Stimulated activated CD4-positive, alpha-beta T cell treated with anti-CD3 and anti-CD28 coated beads, Interleukin-1b, Interleukin-23, amount 100 ng/mL, for 24 hours (primary cell): ENCODE measurements at places on chromosomes 13 and 19.

DNA sequence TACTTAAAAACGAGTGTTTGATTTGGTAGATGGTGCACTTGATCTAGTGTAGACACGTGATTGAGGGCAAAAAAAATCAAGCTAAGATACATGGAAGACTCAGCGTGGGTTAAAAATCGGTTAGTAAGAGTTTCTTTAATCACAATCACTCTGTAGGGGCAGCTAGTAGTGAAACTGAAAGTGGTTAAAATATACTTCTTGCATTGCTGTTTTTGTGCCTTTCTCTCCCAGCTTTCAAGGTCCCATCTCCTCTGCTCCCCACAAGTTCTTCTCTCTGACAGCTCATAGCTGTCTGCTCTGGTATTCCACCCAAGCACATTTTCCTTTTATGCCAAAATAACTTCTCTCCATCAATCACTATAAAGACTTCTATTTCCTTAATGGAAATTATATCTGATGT is 1089.7 kb downstream of the EFNB2 start:
- no peak for DNase-seq

- no peak for DNase-seq
Observed at GRCh38 chr19:42069619-42070351, at the start of gene GRIK5. Gene GRIK5 (minus strand): TSS chr19:42070206. CDS start chr19:42065770, 4,436 bp downstream.

GRCh38 chr13:93547886-93548285 is 321.3 kb downstream of the GPC6 start:
- no peak for DNase-seq

- DNase-seq: no peak
Observed at GRCh38 chr13:59641261-59641660, 522.5 kb downstream of the DIAPH3 start.

DNA sequence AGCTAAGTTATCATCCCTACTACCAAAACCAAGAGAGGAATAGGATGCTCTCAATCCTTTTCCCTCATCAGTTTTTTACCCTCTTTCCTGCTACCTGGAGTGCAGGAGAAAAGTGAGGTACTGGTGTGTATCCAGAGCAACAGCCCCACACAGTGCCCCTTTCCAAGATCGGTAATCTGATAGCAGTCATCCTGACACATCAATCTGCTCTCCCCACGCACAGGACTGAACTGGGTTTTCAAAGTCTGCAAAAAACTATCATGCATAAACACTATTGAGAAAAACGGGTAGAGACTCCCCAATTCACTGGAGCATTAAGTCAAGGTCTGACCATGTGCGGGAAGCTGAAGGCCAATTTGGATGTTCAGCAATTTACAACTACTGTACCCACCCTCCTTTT is 284.8 kb downstream of the RBM26 start:
- DNase-seq: no peak

- DNase-seq: no peak
Observed at GRCh38 chr13:113112893-113113845, 7.6 kb downstream of the F7 start.

DNA sequence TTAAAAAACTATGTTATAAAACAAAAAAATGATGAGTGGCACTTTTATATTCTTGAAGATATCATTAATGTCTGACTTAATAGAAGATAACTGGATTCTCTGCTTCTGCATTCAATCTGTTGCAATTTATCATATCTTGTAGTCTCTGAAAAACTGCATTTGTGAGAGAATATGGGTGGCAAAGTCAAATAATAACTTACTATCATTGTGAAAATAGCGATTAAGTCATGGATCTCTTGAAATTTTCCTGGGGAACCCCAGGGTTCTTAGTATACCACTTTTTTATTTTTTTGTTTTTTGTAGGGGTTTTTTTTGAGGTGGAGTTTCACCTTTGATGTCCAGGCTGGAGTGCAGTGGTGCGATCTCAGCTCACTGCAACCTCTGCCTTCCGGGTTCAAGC is 127.1 kb downstream of the STOML3 start:
- DNase-seq: no peak

GRCh38 chr19:39420769-39421168 is 8.3 kb downstream of the PLEKHG2 start:
- no peak for DNase-seq

GRCh38 chr19:38266981-38267597 is 2.7 kb downstream of the SPINT2 start:
- no peak for DNase-seq

- DNase-seq: no peak
Observed at GRCh38 chr13:24459234-24459633, 53.3 kb downstream of the PARP4 start.

GRCh38 chr13:29763436-29764180 is 86.8 kb downstream of the UBL3 start:
- DNase-seq: no peak

DNA sequence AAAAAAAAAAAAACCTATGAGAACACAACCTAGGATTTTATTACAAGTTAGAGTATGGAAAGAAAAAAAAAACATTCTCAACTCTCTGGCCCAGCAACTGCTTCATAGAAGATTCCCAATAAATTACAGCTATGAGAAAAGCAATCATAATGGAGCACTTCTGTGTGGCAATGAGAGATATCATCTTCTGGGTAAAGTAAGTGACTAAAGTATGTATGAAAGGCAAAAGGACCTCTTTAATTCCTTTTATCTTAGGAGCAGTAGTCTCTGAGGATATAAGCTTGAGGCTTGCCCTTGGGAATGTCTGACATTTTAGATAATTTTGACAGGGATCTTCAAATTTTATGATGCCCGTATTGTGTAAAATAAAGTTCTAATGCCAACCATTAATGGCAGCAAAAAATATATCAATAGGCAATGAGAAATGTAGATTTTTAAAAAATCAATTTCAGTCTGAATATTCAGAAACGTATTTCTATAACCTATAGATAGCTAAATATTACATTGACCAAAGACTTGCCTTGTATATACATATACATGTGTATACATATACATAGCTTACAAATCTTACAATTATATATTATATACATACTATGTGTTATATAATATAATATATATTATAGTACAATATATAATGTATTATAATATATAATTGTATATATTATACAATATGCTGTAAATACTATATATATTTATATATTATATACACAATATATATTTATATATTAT is 823.9 kb upstream of the SLITRK1 start:
- no peak for DNase-seq
